ENCODE measurements at places on chromosomes 6 and 20.

DNA sequence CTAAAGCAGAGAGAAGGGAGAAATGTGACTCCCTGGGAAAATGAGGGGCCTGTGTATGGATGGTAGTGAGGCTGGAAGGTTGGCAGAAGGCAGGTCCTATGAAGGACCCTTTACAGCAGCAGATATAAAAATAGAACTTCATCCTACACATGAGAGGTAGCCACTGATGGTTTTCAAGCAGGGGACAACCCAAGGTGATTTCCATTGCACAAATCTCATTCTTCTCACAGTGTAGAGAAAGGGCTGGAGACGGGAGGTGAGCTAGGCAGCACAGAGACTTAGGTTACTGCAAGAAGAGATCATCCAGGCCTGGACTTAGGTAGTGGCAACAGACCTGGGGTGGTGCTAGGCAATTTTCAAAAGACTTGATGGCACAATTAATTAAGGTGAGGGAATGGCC is 30.7 kb downstream of the TRAM2 start:
- ATAC-seq = no peak

DNA sequence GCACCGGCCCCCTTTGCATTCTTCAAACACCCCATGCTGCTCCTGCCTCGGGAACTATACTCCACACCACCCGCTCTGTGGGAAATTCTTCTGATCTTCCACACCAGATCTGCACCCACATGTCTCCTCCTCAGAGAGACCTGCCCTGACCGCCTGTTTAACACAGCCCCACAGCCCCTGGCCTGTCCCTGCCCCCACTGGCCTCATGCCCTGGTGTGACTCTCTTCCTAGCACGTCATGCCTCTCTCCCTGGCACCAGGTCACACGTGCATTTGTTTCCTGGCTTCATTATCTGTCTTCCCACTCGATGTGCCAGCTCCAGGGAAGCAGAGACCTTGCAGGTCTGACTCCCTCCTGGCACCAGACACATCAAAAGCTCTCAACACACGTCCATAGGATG is 79.6 kb downstream of the ANKRD60 start:
- ATAC-seq = no peak

GRCh38 chr20:53672484-53673129 is 79.0 kb upstream of the ZNF217 start:
- no peak for ATAC-seq

DNA sequence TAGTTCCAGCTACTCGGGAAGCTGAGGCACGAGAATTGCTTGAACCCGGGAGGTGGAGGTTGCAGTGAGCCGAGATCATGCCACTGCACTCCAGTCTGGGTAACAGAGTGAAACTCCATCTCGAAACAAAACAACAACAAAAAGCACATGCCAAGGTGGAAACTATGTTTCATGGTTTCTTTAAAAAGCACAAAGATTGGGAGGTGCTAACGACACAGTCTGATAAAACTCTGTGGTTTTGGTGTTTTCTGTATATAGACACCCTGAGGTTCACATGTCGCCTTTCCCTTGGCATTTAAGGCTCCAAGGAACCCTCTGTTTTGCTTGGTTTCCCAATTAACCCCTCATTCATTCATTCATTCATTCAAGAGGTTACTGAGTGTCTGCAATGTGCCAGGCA is 253.4 kb upstream of the SULF2 start:
- no peak for ATAC-seq

GRCh38 chr6:43788301-43788700 is 18.3 kb downstream of the VEGFA start:
- ATAC-seq = no peak

GRCh38 chr20:47686545-47686944 is 98.7 kb downstream of the SULF2 start:
- ATAC-seq = peak; percentile 61

- no peak for ATAC-seq
These were observed 16.4 kb upstream of the SLC22A3 start for GRCh38 chr6:160331753-160332152.

DNA sequence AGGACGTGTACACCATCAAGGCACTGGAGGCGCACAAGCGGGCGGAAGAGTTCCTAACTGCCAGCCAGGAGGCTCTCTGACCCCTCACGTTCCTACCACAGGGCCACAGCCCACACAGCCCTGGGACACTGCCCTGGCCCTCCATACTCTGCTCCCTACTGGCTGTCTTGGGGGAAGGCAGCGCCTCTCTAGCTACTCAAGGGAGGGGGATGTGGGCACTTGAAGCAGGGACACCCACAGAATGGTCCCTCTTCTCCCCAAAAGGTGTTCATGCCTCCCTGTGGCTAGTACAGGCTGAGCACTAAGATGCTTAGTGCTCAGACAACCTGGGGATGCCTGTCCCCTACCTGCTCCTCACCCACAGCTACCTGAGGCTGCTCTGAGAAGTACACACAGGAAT is 2.5 kb downstream of the MEA1 start:
- ATAC-seq = no peak
